ENCODE measurements at places on chromosomes 4 and X.

DNA sequence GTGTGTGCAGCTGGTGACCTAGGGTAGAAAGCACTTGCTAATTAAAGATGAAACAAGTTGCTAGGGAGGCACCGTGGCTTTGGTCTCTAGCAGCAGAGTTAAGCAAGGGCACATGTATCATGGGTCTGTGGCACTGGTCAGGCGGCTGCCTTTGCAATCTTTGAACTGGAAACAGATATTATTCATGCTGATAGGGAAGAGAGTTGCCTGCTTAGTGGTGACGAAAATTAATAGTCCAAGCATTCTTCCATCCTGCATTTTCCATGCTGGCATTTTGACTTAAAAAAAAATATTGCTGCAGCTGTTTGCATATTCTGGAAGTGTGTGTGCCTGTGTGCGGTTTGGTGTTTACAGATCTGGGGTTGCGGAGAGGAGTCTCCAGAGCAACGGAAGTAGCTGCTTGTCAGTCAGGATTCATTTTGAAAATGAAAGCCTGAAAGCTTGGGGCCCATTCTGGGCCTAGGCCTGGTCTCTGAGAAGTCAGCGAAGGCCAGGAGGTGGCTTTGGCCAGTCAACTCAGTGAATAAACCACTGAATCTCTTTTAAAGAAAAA, 2.3 kb upstream of the SOWAHD start:
- peak; percentile 53 for DNase-seq

GRCh38 chrX:122087341-122087740, 1039.9 kb downstream of the GLUD2 start:
- DNase-seq: no peak

GRCh38 chr4:38821739-38822138, 17.1 kb upstream of the TLR1 start:
- DNase-seq: no peak

GRCh38 chr4:8912089-8912455, 40.4 kb upstream of the HMX1 start:
- peak; percentile 6 for DNase-seq

GRCh38 chr4:5928274-5928673, 35.4 kb upstream of the CRMP1 start:
- DNase-seq: no peak

- DNase-seq: no peak
Measured at GRCh38 chr4:6229095-6229494, 28.7 kb upstream of the JAKMIP1 start.

- no peak for DNase-seq
Measured at GRCh38 chr4:54384563-54384962, 155.5 kb downstream of the PDGFRA start.

DNA sequence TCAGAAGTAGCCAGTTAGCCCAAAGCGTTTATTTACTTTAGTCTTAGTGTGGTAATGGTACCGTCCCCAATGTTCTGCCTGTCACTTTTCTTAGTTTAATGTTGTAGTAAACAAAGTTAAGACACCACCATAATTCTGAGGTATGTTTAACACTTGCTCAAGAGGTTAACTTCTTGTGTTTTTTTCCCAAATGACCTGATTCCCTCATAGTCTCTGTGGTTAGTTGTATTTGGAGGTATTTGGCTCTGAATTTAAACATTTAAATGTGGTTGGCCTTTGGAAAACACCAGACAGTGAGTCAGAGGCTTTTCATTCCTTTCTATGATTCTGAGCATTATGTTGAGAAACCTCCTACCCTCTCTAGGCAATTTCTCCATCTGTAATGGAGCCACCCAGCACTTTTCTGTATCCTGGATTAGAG, 47.9 kb downstream of the CXCL1 start:
- no peak for DNase-seq

DNA sequence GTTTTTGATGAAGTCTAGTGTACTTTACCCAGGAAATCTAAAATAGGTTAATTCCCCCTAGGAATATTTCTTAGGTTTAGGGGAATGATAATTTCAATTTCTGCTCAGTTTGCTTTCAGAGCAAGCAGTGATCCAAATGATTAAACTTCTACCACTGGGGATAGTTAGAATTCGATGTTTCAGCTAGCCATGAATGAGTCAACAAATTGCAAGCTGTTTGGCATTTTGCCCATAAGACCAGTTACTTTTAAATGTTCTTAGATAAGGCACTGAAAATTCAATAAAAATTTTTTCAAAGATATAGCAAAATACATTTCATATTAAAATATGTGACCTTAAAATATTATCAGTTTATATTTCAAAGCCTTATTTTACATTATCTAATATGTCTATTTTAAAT, 993.6 kb downstream of the ARAP2 start:
- no peak for DNase-seq

DNA sequence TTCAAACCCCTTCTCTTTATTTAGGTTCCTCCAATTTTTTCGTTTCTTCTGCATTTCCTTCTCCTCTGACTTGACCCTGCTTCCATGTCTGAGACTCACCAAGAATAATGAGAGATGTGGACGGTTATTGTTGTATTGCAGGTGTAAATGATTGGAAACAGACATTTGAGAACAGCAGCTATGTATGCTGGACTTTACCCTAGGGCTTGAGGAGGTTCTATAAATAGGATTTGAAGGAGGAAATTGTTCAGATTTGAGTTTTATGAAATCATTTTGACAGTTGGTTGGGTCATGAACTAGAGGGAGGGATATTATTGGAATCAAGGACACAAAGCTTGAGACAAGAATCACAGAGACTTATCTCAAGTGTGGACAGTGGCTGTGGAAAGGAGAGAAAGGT, 614.6 kb upstream of the CPEB2 start:
- DNase-seq: no peak

- no peak for DNase-seq
Measured at GRCh38 chr4:168737806-168738172, 240.9 kb downstream of the PALLD start.

DNA sequence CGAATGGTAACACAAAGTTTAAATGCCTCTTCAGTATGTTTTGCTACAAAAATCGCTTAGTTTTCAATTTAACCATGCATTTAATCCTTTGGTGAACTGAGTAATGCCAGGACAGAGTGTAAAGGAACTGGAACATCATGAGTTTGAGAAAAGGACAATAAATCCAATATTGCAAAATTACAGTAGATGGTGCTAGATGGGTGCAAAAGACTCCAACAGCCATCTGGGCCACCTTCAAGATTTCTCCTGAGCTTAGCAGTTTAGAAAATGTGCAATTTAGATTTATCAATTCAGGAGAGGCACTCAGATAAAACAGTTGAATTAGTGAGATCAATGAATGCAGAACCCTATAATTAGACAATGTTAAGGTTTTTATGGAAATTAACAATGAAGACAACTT, 33.2 kb upstream of the MID1IP1 start:
- DNase-seq: no peak

GRCh38 chr4:143357161-143357845, 20.6 kb downstream of the GAB1 start:
- peak; percentile 34 for DNase-seq

DNA sequence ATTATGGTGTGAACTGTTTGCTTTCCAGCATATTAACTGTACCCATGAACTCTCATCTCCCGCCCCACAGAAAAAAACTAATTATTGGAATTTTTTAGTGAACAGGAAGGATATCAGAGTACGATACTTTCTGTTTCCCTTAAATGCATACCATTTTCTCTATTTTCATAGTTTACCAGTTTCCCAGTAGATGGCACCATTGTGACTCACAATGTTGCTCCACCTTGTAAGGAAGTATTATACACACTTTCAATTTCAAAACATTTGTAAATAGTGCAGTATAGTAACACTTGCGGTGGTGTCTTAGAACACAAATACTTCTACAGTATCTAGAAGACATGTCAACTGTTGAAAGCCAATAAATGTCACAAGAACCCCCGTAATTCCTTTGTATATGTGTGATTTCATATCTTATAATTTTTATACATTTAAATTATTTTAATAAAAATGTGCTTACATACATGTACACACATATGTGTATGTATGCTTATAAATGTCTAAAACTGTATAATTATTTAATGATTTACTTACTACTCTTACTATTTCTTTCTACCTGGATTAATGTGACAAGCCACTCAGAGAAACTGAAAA, 167.3 kb downstream of the SLIT2 start:
- no peak for DNase-seq

GRCh38 chrX:120740072-120740471, 110.2 kb upstream of the C1GALT1C1 start:
- no peak for DNase-seq

- DNase-seq: no peak
Measured at GRCh38 chr4:102423375-102423774, 77.8 kb upstream of the NFKB1 start.

DNA sequence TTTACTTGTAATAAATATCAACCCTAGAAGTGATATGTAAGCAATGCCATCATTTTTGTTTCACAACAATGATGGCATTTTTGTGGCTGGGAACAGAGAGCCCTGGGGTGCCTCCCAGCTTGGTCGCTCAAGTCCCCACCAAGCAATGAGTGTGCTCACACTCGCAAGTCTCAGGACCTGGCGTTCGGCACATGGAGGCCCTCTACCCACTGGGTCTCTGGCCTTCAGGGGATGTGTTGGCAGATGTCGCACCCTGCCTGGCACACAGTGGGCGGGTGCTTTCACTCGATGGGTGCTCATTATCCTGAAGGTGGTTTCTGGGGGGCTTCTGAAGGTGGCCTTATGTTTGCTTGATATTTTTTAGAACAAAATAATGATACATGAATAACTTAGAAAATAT, 74.7 kb upstream of the STS start:
- DNase-seq: no peak

GRCh38 chr4:7826176-7826908, 113.3 kb downstream of the AFAP1 start:
- DNase-seq: no peak

DNA sequence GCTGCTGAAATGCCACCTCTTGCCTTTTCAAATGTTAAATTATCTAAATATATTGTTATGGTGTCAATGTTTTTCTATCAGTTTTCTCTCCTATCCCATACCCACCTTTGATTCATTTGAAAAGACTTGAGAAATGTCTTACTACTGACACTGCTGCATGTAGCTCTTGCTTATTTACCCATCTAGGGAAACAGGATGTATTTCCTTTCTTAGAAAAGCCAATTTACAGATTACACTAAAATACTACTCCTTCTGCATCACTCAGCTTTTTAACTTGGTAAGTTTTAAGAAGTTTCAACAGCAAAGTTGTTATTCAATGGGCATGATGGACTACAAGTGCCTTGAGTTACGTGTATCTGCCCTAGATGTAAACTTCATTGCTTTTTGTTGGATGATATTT, 13.2 kb upstream of the KCNE5 start:
- DNase-seq: no peak

- DNase-seq: no peak
Measured at GRCh38 chrX:107154787-107155620, 36.4 kb upstream of the RBM41 start.

DNA sequence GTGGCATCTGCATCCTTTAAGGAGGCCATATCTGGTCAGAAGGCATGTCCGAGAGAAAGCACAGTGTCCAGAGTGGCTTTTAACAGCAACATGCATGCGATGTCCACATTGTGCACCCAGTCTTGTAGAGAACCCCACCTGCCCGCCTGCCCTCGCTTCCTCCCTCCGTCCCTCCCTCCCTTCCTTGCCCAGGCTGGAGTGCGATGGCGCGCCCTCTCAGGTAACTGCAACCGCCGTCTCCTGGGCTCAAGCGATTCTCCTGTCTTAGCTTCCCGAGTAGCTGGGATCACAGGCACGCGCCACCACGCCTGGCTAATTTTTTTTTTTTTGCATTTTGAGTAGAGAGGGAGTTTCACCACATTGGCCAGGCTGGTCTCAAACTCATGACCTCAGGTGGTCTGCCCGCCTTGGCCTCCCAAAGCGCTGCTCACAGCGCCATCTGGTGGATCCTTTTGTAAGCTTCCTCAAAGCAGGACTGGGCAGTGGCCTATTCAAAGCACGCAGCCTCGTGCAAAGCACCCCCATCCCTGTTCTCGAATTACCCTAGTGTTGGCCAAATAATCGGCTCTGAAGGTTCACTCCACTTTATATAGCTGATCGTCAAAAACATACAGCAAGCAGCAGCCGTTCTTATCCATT, 15.0 kb downstream of the BRCC3 start:
- peak; percentile 30 for DNase-seq

GRCh38 chr4:105546086-105546485, 6.3 kb upstream of the ARHGEF38 start:
- no peak for DNase-seq

- no peak for DNase-seq
Measured at GRCh38 chr4:72919464-72919863, 150.1 kb downstream of the COX18 start.

DNA sequence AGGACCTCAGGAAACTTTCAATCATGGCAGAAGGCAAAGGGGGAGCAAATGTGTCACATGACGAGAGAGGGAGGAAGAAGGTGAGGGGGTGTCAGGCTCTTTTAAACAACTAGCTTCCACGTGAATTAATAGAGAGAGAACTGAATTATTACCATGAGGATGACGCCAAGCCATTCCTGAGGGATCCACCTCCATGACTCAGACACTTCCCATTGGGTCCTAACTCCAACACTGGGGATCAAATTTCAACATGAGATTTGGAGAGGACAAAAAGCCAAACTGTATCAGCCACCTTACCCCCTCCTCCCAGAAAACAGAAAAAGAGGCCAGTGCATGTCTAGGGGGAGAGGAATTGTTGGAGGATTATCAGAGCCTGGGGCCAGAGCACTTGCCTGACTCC, 40.4 kb upstream of the LAS1L start:
- DNase-seq: no peak

GRCh38 chr4:173289353-173289727, 44.8 kb downstream of the HMGB2 start:
- DNase-seq: no peak

DNA sequence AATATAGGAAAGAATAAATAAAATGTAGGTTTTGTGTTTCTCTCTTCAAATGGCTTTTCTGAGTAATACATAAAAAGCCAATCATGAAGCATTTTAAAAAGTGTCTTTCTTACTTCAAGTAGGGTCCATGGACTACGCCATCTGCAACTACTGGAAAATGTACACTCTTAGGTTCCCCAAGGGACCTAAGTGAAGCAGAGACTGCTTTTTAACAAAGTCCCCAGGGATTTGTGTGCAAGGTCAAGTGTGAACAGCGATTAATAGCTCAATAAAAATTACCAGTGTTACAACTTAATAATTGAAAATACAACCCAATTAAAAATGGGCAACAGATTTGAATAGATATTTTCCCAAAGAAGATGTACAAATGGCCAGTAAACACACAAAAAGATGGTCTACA, 84.9 kb downstream of the ARHGAP6 start:
- no peak for DNase-seq

GRCh38 chr4:18930487-18930886, 908.9 kb upstream of the LCORL start:
- DNase-seq: no peak

DNA sequence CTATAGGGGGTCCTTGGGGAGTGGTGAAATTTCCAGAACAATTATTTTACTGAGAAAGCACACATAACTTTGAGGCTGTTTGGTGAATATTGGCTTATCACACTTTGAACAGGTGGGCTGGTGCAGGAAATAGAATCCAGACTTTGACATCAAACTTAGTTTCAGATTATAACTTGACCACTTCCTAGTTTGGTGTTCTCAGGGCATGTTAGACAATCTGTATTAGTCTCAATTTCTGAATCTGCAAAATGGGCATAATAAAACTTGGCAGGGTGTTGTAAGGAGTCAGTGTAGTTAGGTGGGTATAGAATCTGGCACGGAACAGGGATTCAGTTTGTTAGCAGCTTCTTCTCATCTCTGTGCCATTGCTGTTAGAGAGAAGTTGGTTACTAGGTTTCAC, 43.3 kb upstream of the MBNL3 start:
- no peak for DNase-seq

- DNase-seq: no peak
Measured at GRCh38 chrX:144732588-144732987, 514.7 kb upstream of the SPANXN1 start.
